ENCODE measurements at places on chromosomes 12 and 14.

- no peak for DNase-seq
Measured at GRCh38 chr12:89782807-89783206, 74.2 kb upstream of the ATP2B1 start.

DNA sequence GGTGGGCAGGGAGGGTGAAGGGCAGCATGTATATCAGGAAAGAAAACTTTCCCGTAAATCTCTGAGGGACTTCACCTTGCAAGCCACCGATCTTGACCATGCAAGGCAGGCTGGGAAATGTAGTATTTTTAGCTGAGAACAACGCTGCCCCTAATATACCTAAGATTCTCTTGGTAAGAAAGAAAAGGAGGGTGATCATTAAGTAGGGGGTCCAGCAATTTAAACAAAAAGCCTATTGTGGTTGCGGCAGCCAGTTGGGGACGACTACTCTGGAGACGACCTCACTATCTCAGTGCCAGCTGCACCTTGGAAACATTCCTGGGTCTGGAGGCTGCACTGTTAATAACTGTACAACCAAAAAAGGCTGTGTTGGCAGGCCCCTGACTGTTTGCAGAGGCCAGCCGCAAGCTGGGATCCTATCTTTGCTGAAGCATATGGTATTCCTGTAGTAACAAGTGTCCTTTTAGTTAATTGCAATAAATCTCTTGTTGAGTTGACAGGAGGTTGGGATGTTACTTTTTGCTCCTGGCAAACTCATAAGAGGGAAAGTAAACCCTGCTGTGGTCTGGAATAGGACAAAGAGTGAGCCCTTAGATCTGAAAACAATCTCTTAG is 6.4 kb downstream of the APOLD1 start:
- no peak for DNase-seq

- no peak for DNase-seq
Measured at GRCh38 chr14:22438742-22439141, 150.3 kb downstream of the DAD1 start.

DNA sequence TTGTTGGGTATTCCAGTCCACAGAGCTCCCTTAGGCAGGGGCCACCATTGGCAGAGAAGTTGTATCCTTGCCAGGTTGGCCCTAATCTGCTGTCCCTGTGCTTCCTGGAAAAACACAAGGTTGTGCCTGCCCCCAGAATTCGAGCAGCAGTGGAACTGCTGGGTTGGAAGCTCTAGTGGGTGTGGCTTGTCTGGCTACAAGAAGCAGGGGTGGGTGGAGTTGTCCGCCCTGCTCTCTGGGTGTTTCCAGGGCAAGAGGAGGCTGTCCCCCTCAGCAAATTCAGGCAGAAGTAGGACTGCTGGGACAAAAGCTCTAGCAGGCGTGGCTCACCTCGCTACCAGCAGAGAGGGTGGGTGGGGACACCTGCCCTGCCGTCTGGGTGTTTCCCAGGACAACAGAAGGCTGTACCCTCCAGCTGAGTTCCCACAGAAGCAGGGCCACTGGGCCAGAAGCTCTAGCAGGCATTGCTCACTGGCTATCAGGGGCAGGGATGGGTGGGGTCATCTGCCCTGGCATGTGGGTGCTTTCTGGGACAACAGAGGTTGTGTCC is 72.8 kb upstream of the NPAS3 start:
- no peak for DNase-seq

DNA sequence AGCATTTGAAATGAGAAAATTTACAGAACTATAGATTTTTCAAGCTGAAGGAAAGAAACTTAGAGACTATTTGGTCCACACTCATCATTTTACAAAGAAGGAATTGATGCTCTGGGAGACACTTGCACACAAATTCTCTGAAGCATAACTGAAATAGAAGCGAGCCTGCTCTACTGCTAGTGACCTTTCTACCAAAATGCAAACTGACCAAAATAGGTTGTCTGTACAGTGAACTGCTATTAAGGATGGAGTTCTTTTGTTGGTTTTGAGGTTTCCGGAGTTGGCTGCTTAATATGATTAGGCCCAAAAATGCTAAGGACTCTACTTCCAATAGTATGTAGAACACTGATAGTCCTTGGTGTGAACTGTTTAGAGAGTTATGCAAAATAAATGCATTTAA is 194.9 kb downstream of the PPFIA2 start:
- no peak for DNase-seq

DNA sequence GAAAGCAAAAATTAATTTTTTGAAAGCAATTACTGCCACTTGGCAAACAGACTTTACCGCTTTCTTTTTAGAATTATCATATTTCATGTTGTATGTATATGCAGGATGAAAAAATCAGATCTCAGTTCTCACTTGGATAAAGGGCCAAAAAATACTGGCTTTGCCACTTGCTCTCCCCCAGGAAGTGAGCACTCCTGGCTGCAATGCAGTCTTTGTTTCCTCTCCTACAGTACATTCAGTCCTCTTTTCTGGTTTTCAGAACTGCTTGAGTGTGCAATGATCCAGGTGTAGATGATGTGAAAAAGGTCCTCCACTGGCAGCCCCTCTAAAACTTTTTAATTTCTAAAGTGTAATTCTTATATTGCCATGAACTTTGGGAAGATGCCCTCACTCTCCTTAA is 183.4 kb downstream of the SLC25A21 start:
- no peak for DNase-seq

Measured in activated CD8-positive, alpha-beta T cell treated with anti-CD3 and anti-CD28 coated beads for 36 hours (primary cell).